ENCODE measurements at places on chromosomes 6 and 20.

DNA sequence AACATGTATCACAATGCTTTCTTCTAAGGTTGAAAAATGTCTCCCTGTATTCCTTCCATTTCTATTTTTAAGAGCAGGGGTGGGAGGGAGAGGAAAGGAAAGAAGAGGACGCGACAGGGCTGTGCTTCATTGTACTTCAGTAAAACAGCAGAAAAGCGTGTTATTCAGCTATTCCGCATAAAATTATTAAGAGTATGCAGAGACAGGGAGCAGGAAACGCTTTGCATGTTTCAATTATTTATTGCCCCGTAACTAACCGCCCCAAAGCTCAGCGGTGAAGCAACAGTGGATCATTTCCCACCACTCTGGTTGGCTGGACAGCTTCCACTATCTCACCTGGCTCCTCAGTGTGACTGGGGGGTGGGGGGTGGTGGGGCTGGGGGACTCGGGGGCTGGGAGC lies 188.9 kb downstream of the TTLL2 start:
- DNase-seq = no peak

DNA sequence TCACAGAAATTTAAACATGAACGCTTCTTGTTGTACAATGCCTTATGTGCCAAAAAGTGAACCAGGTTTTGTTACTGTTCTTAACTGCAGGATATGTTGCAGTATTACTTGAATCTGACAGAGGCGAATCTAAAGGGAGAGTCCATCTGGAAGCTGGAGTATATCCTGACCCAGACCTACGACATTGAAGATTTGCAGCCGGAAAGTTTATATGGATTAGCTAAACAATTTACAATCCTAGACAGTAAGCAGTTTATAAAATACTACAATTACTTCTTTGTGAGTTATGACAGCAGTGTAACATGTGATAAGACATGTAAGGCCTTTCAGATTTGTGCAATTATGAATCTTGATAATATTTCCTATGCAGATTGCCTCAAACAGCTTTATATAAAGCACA lies 19.9 kb downstream of the SMPDL3A start:
- no peak for DNase-seq

DNA sequence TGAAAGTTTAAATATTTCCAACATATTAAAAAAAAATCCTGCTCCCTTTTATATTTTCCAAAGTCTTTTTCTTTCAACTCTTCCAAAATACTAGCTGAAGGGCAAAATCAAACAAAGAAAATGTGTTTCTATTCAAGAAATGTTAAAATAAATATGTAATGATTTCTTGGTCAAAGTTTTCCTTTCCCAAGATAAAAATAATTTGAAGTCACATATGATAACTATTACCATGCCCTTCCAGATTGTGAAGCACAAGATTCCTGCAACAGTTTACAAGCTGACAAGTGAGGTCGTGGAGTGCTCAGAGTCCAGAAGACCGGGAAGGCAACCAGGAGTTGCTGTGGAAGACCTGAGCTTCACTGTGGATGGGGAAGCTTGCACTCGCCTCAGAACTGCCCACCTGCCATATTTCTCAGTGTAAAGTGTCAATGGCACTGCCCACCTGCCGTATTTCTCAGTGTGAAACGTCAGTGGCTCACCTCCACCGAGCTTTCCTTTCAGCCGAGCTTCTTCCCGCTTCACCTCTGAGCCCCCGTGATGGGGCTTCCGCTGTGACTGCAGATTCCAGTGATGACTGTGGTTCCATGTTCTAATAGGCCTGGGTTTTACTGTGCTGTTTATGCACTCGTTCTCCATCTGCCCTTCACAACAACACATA lies 160.5 kb downstream of the THBS2 start:
- DNase-seq = no peak

- no peak for DNase-seq
Measured at GRCh38 chr20:15155848-15156401, 818.5 kb upstream of the FLRT3 start.

DNA sequence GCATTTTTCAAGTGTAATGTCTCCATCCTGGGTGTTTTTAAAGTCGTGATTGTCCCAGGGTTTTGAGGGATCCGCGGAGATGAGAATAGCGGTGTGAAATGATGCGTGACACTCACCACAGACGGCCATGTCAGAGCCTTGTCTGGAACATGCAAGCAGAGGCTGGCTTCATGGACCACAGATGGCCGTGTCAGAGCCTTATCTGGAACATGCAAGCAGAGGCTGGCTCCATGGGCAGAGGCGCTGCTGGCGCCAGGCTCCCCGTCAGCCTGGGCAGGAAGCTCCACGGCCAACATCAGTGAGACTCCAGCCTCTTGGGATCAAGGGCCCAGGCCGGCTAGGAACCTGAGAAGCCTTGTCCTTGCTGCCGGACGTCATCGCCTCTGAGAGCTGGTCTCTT lies 7.7 kb upstream of the MRGBP start:
- no peak for DNase-seq

- DNase-seq = no peak
Measured at GRCh38 chr6:153856929-153857376, 182.1 kb upstream of the OPRM1 start.
